Natural killer cell treated with Interleukin-12 subunit alpha and Interleukin-12 subunit beta and Interleukin-15 and Interleukin-18, amount 100 ng/mL, for 72 hours (primary cell): ENCODE measurements at places on chromosomes 5 and 9. TPM values are rescaled to one million over a fixed set of nuclear protein-coding genes. Genes with fewer than 3 reads are reported as not detected.

GRCh38 chr5:100276071-100276470 is 259.1 kb upstream of the FAM174A start:
- H3K4me3 ChIP-seq, result no peak overlapping the region
- no peaks in the 10 kb centered on the region for H3K4me1 ChIP-seq
- no peak for DNase-seq
- no peak overlapping the region for H3K27ac ChIP-seq
- H3K36me3 ChIP-seq, result no peaks in the 10 kb centered on the region
- no peaks in the 10 kb centered on the region for H3K27me3 ChIP-seq

CDX1 gene
- not detected for total RNA-seq

IL5 gene
- total RNA-seq, result 9.5 TPM

SAXO1 gene
- not detected for total RNA-seq

FBXL7 gene
- total RNA-seq, result not detected
